ENCODE measurements at places on chromosomes 12 and 14.
A peak's percentile ranks its signal among the peaks of the same experiment; 100 is the strongest.

- no peak for DNase-seq
These were observed 25.3 kb downstream of the MYBPC1 start for GRCh38 chr12:101619858-101620761.

GRCh38 chr12:4567073-4567881, 5.3 kb downstream of the DYRK4 start:
- no peak for DNase-seq

DNA sequence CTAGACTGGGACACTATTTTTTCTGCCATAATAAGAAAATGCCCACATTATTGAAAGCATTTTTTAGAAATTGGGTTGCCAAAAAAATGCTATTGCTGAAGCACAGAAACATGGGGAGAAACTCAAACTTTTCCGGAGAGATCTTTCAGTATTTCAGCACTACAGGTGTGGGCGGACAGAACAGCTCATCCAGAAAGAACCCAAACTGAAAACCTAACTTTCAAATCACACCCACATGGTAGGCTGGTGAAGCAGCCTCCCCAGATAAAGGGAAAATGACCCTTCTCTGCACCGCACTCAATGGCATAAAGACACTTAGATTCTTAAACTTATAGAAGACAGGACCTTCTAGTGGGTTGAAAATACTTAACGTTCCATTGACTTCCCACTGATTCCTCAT, 62.3 kb upstream of the TMPO start:
- DNase-seq = no peak

DNA sequence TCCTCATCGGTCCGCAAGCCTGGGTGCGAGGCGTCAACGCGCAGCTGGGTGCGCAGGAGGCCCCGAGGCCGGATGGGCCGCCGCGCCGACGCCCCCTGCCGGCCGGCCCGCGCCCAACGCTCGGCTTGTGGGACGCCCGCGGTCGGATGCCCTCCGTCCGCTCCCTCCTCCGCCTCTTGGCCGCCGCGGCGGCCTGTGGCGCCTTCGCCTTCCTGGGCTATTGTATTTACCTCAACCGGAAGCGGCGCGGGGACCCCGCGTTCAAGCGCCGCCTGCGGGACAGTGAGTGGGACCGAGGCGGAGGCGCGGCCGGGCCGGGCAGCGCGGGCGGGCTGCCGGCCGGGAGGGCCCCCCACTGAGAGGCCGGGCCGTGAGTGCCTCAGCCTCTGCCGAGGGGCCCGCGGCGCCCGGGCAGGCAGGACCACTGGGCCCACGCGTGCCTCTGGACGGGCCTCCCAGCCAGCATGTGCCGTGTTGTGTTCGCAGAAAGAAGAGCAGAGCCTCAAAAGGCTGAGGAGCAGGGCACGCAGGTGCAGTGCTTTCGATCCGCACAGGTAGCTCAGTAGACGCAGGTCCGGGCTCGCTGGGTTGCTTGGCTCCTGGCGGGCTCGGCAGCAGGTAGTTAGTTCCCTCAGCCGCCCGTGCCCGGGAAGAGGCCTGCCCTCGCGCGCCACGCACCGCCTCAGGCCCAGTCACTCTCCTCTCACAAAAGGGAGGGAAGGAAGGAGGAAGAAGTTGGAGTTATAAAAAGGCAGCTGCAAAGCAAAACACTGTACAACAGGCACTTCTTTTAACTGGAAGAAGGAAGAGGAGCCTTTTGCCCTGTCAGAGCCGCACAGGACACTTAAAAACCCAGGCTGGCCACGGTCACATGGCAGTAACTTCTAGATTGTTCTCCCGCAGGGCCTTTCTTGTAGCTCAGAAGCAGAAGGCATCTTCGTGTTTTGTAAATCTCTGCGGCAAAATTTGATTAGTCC, at the start of gene TOMM20L:
TSS of gene TOMM20L (plus strand) at position 119 of the 977 bp plus-strand sequence. CDS start at position 147, 28 bp downstream.
- DNase-seq = peak; percentile 71

GRCh38 chr14:69617796-69618195, 6.4 kb downstream of the SUSD6 start:
- no peak for DNase-seq

DNA sequence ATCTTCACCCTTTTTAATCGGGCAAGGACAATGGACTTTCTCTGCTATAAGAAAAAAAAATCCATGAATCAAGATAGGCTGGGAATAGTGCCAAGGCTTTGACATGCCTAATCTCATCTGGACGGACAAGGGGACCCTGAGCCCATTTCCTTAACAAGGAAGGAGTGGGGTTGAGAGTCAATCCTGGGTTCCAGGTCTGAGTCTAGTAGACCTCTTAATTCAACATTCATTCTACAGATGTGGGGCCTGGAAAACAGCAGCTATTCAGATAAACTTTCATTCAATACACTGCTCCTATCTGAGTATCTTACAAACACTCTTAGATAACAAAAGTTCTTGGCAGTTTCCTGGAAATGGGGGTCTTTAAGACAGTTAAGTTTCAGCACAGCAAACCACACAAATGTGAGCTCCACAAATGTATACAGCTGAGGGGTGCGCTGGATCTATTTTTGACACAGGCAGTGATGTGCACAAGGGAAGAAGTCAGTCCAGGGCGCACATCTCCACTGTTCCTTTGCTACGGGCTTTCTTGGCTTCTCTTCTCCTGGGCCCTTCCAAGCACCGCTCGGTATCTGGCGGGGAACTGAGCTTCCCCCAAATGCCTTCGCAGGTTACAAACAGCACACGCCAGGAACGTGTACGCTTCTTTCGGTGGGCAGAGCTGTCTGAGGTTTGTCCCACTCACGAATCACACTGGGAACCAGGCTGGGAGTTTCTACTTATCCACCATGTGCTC, 82.2 kb upstream of the GPR68 start:
- DNase-seq = no peak

- no peak for DNase-seq
These were observed 58.3 kb downstream of the PRIMA1 start for GRCh38 chr14:93729993-93730392.

GRCh38 chr12:53338916-53339315, 2.8 kb upstream of the SP7 start:
- no peak for DNase-seq

DNA sequence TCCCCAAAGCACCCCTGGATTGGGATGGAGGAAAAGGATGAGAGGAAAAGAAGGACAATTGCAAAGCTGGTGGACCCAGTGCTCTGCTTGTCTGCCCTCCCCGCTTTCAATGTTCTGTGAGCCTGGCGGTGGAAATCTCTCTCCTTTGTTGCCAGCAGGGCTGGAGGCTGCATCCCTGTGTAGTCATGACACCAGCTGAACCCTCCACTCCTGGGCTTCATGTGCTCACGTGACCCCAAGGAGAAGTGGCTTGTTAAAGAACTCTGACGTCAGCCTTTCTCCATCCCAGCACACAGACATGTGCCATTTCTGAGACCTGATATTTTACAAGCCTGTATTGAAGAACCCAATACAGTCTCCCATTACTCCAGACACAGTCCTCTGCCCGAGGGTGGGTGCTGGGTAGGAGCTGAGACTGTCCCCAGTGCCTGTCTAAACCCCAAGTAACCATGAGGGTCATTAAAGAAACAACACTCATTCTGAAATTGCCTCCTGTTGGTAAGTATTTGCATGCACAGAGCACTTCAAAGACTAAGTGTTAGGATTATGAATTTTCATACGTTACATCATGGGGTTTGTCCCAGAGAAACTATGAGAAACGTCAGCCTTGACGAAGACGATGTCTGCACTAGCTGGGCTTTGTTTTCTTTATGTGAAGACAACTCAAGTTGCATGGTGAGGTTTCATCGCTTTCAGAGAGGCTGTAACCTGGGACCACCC, 21.7 kb downstream of the GALNT16 start:
- no peak for DNase-seq

DNA sequence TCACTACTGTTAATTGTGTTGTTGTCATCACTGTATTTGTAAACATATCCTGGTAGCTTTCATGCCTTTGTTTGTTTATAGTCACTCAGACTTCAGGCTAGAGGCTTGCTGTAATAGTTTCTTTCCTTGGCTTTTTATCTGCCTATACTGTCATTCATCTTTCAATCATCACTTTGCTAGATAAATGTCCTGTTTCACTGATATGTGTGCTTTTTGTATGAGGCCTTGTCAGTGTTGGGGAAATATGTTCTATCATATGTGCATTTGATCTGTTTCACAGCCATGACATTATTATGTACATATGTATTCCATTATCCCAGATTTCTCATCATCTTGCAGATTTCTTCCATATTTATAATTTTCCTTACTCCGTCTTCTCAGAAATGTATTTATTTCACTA, 558.9 kb upstream of the LRFN5 start:
- no peak for DNase-seq

DNA sequence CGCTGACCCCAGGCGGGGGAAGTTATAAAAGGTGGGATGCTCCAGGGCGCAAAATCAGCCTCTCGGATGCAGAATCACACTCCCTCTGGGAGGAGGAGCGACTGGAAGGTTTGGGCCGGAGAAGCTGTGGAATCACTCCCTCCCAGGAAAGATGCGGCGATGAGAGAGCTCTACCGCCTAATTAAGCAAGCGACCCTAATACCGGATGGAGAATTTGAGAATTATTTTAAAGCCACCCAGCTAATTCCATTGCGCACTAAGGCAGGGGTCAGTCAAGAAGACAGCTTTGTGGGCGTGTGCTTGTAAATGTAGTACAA, 1.9 kb downstream of the COL2A1 start:
- DNase-seq = no peak

DNA sequence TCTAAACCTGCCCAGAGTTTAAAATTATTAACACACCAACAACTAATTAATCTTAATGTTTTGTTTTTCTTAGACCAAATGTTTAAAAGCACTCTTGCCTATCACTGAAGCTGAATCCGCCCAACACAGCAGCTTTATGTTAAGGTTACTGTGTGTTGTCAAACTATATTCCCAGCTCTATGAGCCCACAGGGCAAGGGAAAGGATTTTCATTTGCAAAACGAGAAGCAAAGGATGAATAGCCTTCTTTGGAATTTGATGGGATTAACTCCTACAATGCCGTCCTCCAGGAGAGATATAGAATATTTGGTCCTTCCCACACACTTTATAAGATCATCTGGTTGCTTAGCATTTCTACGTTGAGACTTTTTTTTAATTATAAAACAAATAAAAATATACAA, 43.7 kb downstream of the DUSP16 start:
- no peak for DNase-seq

DNA sequence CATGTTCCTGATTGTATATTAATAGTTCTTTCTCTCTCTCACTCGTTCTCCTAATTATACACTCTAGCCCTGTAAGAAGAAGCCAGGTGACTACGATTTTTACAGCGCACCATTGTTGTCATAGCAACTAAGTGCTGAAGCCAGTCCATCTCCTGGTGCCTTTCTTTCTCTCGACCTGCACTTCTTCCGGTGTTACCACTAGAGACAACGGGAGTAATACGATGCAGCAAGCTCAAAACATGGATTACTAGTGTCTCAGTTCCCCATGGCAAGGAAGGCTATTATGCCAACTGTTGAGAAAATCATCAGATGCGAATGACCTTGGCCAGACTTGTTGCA, 40.8 kb upstream of the DCD start:
- DNase-seq = no peak

DNA sequence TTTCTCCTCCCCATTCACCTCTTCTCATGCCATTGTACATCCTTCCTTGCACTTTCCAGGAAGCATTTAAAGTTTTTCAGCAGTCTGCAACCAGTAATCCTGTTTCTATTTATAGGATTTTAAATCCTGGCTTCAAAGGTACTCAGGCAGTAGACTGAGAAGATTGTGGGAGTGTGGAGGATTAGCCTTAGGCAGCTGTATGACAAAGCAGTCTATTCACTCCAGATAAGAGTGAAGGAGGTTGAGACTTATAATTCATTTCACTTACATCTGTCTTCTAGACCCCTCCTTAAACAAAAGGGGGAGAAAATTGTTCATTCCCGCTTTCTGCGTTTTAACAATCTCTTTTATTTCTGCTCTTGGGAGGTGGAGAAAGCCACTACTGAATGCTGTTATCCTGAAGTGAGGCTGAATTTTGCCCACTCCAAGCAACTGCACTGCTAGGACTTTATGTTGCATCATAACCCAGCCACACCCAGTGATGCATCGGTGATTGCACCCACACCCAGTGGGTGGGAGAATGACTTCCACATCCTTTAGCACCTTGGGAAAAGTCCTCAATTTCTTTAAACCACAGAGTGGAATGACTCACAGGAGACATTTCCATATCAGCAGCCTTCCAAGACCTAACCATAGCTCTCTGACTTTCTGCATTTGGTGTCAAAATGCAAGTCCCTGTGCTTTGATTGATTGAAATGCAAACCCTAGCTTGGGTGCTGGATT, 382.5 kb upstream of the ATP2B1 start:
- peak; percentile 95 for DNase-seq

- DNase-seq = no peak
These were observed 466.9 kb upstream of the STXBP6 start for GRCh38 chr14:25516838-25517237.

DNA sequence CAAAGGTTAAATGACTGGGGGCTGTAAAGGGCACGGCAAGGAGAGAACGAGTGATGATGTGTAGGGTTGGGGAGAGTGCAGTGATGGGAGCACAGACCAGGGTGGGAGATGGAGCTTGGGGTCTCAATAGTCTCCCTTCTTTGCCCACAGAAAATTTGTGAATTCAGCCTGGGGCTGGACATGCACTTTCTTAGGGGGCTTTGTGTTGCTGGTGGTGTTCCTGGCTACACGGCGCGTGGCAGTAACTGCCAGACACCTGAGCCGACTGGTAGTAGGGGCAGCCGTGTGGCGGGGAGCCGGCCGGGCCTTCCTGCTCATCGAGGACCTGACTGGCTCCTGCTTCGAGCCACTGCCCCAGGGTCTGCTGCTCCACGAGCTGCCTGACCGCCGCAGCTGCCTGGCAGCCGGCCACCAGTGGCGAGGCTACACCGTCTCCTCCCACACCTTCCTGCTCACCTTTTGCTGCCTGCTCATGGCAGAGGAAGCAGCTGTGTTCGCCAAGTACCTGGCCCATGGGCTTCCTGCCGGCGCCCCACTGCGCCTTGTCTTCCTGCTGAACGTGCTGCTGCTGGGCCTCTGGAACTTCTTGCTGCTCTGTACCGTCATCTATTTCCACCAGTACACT, 1.7 kb downstream of the FITM1 start:
- DNase-seq = no peak

DNA sequence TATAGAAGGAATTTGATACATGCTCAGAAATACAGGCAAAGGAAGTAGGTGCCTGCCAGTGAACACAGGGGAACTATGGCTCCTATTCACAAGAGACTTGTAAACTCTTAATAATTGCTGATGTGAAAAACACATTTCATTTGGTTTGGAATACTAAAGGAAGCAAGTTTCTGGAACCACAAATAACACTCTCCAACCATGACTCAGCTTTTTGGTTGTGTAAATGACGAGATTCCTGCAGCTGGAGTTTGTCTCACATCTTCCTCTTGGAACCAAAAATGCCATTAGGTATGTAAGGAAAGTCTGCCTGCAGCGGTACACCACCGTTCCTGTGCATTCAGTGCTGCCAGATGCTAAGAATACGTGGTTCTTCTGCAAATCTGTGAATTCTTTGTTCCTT, 4.5 kb upstream of the OR11H6 start:
- DNase-seq = peak; percentile 27

Data from cardiac fibroblast (primary cell).